CMK (cell line): ENCODE measurements at places on chromosomes 11 and 22.

GRCh38 chr22:50656122-50657070 is 16.2 kb upstream of the SHANK3 start:
- DNase-seq = no peak

DNA sequence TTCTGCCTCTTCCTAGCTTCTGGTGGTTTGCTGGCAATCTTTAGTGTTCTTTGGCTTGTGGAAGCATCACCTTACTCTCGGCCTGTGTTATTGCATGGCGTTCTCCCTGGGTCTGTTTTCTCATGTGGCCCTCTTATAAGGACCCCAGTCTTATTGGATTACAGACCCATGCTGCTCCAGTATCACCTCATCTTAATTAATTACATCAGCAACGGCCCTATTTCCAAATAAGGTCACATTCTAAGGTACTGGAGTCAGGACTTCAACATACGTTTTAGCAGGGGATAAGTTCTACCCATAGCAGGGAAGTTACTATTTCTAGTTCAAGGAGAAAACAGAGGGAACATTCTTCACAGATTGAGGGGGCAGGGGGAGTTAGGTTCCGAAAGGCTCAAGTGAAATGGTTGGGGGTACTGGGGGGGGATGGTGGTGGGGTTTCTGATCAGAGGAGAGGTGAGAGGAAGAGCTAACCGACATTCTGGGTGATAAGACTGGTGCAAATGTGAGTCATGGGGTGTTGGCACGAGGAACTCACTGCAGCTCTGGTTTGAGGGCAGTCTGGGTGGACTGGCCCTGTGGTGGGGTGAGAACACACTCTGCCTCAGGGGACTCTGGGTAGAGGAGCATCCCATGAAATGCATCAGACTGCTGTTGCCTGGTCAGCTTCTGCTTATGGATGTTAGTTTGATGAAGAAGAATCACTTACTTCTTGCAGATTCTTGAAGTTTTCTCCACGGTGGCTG is 51.5 kb upstream of the ZBED5 start:
- DNase-seq = no peak

DNA sequence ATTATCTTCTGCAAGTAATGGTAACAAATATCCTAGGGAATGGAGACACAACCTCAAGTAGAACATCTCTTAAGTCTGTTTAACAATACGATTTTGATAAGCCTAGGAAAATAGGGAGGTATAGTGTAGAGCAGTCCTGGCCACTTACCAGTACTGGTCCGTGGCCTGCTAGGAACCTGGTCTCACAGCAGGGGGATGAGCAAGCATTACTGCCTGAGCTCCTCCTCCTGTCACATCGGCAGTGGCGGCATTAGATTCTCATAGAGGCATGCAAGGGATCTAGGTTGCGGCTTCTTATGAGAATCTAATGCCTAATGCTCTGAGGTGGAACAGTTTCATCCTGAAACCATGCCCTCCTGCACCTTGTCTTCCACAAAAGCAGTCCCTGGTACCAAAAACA is 4.4 kb downstream of the OR51V1 start:
- no peak for DNase-seq

- no peak for DNase-seq
Observed at GRCh38 chr11:69516526-69516925, 35.1 kb downstream of the LINC01488 start.

- peak; percentile 35 for DNase-seq
Observed at GRCh38 chr22:39170825-39171622, 18.5 kb upstream of the CBX7 start.

- no peak for DNase-seq
Observed at GRCh38 chr11:48088682-48089050, 108.3 kb downstream of the PTPRJ start.

DNA sequence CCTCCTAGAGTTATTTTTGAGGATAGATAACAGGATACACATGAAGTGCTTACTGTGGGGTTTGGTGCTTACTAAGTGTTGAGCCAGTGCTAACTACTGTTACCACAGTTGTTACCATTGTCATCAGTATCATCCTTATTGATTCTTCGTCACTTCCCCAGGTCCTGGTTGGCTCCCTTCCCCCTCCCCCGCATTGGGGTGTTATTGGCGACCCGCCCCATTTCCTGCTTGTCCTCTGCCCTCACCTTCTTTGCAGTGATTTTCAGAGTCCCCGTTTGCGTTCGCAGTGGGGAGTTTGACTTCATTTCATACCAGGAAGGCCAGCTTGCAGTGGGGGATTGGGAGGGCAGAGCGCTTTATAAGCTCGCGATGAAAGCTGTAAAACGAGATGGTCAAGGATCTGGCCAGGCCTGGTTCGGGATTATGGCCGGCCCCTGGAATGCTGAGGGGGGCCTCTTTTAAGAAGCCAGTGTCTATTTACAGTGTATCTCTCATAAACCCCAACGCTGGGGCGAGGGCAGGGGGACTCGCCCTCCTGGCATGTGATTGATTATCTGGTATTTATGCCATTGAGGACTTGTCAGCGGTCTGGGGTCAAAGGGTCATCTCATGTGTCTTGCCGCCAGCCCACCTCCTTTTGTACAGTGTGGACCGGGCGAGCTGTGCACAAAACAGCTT is 84.6 kb upstream of the NNMT start:
- DNase-seq = no peak
